ENCODE measurements at places on chromosomes 16 and 17.

- DNase-seq: no peak
Observed at GRCh38 chr16:88677721-88678120, 8.6 kb downstream of the SNAI3 start.

DNA sequence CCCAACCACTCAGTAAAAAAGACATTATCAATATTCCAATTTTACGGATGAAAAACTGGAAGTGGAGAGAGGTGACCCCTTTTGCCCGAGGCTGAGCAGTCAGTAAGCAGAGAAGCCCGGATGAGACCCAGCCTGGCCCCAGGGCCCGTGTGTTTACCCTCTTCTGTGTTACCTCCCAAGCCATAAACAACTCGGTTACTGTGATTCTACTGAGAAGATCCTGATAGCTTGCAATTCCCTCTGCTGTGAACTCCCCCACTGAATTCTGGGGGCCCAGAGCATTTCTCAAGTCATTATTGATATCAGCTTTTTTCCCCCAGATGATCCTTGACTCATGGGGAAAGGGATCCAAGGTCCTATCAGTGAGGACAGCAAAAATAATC is 482.6 kb upstream of the ERCC4 start:
- no peak for DNase-seq

DNA sequence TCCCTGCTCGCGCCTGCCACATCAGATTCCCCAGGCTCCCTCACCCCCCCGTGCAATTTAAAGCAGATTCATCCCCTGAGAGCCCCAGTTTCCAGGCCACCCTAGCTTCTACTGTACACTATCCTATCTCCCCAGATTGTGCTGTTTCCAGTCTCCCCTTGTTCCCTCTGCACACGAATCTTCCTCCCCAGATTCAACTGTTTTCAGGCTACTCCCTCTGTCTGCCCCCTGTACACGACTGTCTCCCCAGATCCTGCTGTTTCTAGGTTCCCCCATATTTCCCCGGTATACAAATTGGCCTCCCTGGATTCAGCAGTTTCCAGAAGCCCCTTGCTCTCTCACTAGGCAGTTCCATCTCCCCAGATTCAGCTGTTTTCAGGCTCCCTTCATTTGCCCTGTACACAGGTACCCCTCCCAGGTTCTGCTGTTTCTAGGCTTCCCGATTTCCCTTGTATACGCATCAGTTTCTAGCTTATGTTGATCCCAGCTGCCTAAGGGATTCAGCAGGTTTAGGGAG is 22.9 kb downstream of the COPZ2 start:
- DNase-seq: no peak

DNA sequence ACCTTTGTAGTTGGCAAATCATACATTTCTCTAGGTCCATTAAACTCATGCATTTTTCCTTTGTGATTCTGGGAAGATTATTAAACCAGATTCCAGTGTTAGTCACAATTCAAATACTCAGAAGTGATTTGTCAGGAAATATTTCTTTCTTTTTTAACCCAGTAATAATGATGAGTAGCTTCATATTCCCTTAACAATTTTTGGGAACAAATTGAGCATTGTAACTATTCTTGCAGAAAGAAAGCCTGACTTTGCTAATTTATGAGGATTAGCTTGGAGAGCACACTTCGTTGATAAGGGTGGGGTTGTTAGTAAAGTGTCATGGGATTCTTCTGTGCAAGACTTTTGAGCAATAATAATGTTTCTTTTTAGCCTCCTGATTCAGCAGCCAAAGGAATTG is 18.7 kb upstream of the KRT24 start:
- no peak for DNase-seq

DNA sequence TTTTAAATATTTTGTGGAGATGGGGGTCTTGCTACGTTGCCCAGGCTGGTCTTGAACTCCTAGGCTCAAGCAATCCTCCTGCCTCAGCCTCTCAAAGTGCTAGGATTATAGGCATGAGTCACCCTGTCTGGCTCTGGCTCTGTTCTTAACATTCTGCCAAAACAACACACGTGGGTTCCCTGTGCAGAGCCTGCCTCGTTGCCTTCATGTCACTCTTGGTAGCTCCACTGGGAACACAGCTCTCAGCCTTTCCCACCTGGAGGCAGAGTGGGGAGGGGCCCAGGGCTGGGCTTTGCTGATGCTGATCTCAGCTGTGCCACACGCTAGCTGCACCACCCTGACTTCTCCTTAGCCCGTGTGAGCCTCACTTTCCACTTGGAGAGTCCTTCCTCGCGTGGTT is 19.3 kb downstream of the CRISPLD2 start:
- DNase-seq: peak; percentile 60

- DNase-seq: peak; percentile 33
Observed at GRCh38 chr17:5931616-5932015, 138.6 kb upstream of the WSCD1 start.

DNA sequence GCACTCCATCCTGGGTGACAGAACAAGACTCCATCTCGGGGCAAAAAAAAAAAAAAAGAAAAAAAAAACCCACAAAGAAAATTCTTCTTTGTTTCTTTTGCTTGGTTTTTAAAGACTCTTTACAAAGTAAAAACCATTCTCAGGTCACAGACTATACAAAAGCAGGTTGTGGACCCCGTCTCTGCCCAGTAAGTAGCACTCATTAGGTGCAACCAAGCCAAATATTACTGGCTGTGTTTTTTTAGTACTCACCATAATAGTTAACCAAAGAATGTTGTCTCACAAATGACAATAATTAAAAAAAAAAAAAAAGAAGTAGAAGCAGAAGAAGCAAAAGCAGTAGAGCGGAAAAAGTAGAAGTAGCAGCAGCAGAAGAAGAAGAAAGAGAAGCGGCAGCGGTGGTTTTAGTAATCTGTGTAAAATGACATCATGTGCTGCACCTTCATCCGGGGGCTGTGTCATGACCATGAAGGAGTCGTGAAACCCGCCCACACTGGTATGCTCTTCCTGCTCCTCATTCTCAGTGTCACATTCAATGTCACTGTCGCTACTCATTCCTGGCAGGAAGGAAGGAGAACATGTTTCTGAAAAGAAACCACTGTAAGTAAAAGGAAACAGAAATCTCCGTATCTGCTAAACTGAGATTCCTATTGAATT is 105.4 kb downstream of the TRIM37 start:
- DNase-seq: peak; percentile 34

GRCh38 chr16:86072328-86073102 is 173.6 kb downstream of the IRF8 start:
- peak; percentile 73 for DNase-seq

GRCh38 chr17:77783991-77784820 is 174.3 kb upstream of the TNRC6C start:
- no peak for DNase-seq

GRCh38 chr16:6008670-6009069 is 911.1 kb upstream of the EEF2KMT start:
- DNase-seq: no peak

DNA sequence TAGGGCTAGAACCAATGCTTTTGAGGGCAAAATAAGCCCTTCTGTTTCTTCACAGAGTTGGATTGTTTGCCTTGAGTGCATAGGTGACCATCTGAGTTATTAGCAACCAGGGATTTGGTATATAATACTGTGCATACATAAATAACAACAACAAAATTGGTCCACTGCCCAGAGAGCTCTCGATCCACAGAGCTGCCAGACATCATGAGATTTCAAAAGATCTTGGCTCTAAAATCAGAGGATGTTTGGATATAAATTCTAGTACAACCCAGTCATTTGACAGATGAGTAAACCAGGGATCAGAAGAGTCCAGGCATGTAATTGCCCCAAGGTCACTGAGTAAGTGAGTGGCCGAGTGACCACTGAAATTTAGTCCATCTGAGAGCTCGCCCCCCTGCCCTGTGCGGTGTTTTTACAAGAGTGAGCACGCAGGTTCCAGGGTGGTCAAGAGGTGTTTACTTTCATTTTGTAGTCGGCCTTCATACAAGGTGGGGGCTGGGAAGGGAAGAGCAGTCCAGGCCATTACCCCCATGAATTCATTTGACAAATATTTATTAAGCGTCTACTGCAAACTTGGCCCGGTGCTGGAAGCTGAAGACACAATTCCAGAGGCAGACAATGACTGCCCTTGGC is 1.8 kb upstream of the MT2A start:
- no peak for DNase-seq

GRCh38 chr16:57021757-57022156 is 32.4 kb downstream of the NLRC5 start:
- no peak for DNase-seq

DNA sequence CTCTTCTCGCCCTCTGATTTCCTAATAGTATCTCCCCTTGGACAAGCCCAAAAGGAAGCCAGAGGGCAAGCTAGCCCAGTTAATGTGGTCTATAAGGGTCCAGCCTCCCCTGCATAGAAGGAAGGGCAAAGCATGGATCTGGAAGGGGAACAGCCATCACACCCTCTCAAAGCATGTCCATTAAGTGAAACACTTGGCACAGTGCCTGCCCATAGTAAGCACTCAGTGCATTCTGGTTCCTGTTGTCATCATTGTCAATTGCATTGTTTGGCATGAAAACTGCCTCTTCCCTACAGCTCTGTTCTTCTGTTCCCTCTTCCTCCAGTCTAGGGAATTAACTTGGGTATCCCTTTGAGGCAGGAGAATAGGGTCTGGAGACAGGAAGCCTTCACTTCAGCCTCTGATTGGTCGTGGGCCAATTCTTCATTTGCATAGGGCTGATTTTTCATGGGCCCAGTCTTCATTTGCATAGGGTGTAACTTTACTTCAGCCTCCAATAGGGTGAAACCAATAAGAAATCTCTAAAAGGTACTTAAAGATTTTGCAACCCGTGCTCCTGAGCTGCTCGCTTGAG is 81.4 kb downstream of the C17orf67 start:
- DNase-seq: no peak

- no peak for DNase-seq
Observed at GRCh38 chr16:84059111-84059510, 16.5 kb upstream of the SLC38A8 start.

- no peak for DNase-seq
Observed at GRCh38 chr17:10744501-10745000, 14.7 kb upstream of the TMEM220 start.

DNA sequence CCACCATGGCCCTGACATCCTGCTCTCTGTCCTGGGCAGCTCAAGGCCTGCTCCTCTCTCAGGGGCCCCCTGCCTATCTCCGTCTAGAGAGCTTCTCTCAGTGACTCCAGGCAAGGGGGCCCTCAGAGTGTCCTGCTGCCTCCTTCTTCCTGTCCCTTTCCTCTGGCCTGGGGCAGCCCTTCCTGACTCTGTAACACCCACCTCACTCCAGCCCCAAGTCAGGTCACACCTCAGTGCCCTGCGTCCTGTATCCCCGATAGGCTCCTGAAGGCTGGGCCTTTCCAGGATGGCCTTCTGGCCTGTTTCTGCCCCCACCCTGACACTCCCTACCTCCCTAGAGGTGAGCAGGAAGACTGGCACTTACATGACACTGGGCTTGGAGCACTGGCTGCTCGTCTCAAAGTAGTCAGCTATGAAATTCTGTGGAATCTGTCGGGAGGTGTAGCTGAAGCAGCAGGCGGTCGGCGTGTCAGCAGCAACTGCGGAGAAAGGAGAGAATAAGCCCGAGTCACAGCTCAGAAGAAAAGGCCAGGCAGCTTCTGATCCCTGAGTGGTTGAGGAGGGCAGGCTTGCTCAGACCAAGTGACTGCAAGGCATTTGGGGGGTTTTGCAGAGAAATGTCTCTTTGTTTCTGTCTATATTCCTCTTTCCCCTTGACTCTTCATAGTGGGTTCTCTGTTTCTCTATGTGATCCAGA is 976 bp downstream of the CCL3L1 start:
- DNase-seq: no peak

DNA sequence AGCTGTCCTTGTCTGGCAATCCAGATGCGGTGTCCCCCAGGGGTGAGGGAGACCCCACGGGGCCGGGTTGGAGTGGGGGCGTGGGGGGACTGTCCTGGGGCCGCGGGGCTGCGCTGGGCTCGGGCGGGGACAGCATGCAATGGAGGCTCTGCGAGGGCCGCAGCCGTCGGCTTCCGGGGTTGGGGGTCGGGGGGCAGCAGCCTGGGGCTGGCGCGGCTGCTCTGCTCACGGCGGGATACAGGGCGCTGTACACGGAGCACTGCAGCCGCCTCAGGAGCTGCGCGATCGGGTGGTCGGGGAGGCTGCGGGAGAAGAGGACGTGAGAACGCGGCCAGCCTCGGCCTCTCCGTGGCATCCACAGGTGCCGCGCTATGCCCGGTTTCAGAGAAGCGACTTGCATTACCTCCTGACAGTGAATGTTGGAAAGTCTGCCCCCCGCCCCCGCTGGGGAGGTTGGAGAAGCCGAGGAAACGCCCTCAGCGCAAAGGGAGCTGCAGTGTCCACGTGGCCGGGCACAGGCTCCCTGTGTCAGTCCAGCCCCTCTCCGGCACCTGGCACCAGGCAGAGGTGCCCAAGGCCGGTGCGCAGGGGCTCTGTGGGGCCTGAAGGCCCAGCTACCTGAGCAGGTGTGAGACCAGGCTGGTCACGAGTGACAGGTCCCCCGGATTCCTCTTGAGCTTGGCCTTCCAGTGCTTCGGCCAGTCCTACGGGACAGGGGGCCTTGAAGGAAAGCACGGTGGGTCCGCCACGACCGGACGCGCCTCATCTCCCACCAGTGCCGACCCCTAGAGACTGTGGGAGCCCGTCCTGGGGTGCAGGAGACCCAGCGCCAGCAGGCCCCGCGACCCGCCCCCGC is 9.4 kb upstream of the SPATA2L start:
- no peak for DNase-seq

DNA sequence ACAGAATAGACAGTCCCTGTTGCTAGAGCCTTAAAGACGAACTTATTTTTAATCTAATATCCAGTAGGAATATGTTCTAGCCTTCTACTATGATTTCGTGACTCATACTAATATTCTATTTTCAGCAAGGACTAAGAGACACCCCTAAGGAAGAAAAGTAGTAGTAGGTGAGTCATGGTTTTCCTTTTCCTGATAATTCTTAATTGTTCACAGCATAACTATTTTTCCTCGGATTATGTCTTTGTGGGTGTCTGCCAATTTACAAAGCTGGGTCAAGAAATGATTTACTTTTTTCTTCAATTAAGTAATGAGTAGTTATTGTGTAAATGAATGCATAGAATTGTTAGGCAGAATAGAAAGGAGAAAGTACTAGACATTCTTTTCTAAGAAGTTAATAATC is 292.2 kb downstream of the TOX3 start:
- DNase-seq: no peak

DNA sequence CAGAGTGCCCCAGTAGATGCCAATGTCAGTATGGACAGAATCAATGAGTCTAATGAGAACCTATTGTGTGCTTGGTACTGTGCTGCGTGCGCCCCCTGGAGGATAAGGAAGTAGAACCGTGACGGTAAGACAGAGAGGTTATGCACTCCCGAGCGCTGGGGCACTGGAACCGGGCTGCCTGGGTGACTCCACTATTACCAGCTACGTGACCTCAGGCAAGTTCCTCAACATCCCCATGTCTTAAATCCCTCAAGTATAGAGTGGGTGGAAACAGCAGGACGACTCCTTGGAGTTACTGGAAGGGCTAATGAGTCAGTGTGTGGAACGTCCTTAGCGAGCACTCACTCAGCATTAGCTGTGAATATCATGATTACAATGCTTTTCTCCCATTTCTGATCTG is 16.2 kb downstream of the CHST4 start:
- DNase-seq: peak; percentile 14

- DNase-seq: no peak
Observed at GRCh38 chr17:78272181-78272913, 40.9 kb downstream of the TMEM235 start.

Measured in Ammon's horn (tissue), 1 donor.